ENCODE measurements at places on chromosomes 3 and 15.

GRCh38 chr3:151174351-151174750, 28.7 kb downstream of the GPR171 start:
- DNase-seq = no peak

DNA sequence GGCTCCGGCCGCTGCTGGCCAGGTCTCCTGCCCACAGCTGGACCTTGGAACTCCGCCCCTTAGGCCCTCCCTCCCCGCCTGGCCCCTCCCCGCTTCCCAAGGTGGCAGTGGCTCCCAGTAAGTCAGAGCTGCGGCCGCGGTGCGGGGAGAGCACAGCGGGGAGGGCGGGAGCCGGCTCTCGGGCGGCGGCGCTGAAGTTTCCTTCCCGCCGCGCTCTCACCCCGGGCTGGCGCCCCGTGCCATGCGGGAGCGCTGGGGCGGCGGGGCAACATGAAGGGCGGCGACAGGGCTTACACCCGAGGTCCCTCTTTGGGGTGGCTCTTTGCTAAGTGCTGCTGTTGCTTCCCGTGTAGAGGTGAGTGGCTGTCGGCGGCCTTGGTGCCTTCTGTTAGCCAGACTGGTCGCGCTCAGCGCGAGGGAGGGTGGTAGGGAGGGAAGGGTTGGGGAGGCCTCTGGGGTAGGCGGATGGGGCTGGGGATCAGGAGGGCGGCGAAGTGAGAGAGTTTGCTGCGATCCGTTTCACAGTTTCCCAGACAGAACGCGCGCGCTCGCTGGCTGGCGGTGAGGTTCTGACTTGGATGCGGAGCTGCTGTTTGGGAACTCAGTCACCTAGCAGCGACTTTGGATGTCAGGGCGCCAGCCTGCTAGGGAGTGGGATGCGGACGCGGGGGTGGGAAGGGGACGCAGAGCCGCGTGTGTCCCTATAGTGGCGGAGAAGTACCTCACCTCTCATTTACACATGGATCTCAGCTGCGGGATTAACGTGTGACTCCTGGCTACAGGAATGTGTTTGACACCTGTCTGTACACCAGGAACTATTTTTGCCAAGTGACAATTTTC, 145.5 kb upstream of the UMPS start:
- peak; percentile 16 for DNase-seq

- no peak for DNase-seq
Measured at GRCh38 chr3:11582191-11582968, 61.3 kb downstream of the VGLL4 start.

DNA sequence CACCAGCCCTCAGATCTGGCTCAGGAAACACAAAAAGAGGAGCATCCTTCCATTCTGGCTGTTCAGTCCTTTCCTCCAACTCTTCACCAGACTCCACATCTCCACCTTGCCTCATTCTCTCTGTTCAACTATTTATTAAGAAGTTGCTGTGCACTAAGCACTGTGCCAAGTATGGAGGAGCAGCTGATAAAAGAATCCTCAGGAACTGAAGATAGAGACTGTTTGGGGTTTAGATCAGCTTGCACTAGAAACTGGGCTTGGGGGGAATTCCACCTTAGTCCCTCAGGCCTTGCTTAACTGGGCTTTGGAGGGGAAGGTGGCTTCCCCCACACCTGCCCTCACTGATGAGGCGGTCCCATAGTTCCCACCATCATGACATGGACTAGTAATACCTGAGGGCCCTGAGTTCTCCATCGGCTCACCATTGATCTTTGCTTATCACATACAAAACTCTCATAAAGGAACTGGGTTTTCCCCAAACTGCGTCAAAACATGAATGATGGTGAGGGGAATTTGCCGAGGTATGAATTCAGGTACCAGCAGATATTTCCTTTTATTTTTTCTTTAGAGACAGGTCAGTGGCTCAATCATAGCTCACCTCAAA, 1.7 kb upstream of the CCR8 start:
- DNase-seq = no peak

DNA sequence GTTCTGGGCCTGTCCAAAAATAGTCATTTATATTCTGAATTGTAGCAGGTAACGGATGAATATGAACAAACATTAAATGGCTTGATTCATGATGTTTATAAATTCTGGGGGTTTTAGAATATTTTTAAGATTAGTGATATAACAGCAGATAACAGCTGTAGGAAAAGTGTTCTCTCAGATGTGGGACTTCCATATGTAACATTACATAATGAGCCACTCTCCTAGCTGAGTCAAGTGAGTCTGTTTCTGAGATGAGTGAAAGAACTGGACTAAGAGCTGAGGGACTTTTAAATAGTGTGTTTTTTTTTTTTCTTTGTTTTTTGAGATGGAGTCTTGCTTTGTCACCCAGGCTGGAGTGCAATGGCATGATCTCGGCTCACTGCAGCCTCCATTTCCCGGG, 13.9 kb downstream of the YEATS2 start:
- DNase-seq = no peak

DNA sequence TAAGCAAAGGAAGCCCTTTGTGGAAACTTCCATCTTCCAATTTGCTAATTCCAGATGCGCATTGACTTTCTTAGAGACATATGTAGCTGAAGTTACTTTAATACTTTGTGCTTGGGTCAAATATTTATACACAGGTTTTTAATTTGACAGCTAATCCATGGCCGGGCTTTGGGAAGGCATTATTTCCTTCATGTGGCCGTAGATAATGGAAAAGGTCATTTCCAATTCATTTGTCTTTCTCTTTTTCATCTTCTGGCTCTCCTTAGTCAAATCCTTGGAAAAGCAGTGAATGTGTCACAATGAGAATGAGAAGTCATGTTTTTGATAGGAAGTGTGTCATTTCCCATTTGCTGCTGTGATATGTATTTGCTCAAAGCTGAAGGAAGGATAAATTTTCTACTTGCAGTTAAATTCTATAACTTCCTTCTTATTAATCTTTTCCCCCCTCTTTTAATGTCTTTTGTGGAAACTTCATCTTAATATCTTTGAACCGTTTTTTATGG, 323.3 kb downstream of the CLSTN2 start:
- no peak for DNase-seq

Data from activated T-helper 1 cell treated with Interleukin-2 at 50 U/mL for 16 hours (primary cell).